ENCODE measurements at places on chromosomes 16 and 17.

- peak; percentile 51 for DNase-seq
Observed at GRCh38 chr16:31427441-31428278, 500 bp downstream of the COX6A2 start.

DNA sequence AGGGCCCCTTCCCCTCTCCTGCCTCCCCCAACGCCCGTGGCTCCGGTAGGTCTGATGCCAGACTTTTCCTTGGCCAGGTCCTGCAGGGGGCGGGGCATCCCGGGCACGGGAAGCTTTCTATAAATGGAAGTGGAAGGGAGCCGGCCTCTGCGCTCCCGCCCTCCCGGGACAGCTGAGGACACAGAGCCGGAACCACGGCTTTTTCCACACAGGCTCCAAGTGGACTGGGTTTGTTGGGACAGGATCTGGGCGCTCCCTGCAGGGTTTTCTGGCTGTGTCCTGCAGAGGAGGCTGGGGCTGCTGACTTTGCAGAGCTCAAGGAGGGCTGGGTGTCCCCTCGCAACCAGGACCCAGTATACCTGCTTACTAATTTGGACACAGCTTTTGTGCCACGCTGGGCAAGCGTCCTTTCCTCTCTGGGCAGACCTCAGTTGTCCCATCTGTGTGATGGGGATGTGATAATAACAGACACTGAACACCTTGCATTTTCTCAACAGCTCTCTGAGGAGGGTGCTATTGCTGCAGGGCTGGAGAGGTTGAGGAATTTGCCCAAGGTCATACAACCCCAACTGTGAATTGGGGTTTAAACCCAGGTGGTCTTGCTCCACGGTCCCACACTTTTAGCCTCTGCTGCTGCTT lies 1.8 kb downstream of the TNS4 start:
- no peak for DNase-seq

GRCh38 chr17:75874323-75875181 lies 3.8 kb downstream of the TRIM47 start:
- no peak for DNase-seq

DNA sequence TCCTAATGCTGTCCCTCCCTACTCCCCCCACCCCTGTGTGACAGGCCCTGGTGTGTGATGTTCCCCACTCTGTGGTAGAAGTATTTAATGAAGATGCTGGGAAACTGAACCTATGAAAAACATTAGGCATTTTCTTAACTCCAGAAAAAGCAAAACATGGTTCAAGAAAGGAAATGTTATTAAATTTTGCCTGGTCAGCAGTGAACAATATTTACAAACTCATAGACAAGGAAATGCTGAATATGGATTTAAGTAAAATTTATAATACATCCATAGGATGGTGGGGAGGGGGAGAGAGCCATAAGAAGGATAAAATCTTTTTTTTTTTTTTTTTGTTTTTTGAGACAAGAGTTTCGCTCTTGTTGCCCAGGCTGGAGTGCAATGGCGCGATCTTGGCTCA lies 10.8 kb upstream of the CRYBA1 start:
- DNase-seq = no peak

GRCh38 chr16:3578610-3579551 lies 1.7 kb upstream of the NLRC3 start:
- DNase-seq = no peak
